Stimulated activated CD4-positive, alpha-beta T cell treated with anti-CD3 and anti-CD28 coated beads, Interleukin-1b, Interleukin-23, amount 100 ng/mL, for 1 hour (primary cell): ENCODE measurements at places on chromosomes 2 and 18.
A peak's percentile ranks its signal among the peaks of the same experiment; 100 is the strongest.

- DNase-seq = no peak
Measured at GRCh38 chr18:59699750-59700534, 2.7 kb upstream of the CCBE1 start.

DNA sequence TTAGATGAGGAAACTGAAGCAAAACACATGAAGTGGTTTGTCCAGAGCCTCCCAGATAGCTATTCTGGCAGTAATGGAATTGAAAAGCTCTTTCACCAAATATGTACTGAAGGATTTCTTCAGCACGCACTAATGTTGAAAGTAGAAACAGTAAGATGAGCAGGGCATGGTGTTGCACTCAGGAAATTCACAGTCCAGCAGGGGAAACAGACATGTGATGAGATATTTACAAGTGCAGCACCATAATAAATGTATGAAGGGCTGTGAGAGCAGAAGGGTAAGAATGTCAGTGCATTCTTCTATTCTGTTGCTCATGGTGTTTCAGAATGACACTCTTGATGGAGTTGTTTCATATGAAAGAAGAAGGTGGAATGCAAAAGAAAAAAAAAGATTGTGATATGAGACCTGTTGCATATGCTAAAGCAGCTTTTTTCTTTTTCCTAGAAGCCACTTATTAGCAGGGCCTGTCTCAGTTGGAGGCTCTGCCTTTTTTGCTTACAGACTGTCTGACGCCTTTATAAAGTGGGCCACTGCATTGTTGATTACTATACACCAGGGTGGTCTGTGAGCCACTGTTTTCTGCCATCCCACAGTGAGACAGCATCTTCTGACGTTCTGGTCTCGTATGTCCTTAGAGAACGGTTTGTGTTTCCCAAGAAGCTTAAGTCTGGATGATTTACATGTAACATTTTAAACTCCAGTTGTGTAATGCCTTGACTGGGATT is 516.9 kb downstream of the ARHGAP15 start:
- no peak for DNase-seq

GRCh38 chr2:144430722-144431391 is 89.1 kb downstream of the ZEB2 start:
- no peak for DNase-seq

- DNase-seq = no peak
Measured at GRCh38 chr2:233772583-233772982, 5.5 kb upstream of the MROH2A start.

- no peak for DNase-seq
Measured at GRCh38 chr18:60560071-60560470, 187.5 kb upstream of the MC4R start.

DNA sequence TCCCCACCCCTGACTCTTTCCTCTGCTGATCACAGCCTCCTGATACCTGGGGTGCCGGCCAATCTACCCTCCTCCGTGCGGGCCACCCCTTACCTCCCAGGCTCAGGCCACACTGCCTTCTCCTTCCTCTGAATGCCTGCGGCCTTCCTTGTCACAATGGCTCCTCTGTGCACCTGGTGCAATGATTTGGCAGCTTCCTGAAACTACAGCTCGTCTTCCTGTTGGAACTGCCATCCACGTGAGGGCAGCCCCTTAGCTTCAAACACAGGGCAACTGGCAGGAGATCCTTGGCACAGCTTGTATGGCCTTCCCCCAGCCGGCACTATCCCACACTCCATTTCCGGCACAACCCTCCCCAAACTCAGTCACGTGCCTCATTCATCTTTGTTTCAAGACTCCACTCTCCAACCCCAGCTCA is 69.0 kb downstream of the STPG4 start:
- DNase-seq = no peak

- peak; percentile 26 for DNase-seq
Measured at GRCh38 chr2:8514796-8515758, 166.8 kb upstream of the ID2 start.
